Upper lobe of right lung (tissue), 1 donor: ENCODE measurements at places on chromosomes 12 and 14. TPM values are rescaled to one million over a fixed set of nuclear protein-coding genes. Genes with fewer than 3 reads are reported as not detected.

DNA sequence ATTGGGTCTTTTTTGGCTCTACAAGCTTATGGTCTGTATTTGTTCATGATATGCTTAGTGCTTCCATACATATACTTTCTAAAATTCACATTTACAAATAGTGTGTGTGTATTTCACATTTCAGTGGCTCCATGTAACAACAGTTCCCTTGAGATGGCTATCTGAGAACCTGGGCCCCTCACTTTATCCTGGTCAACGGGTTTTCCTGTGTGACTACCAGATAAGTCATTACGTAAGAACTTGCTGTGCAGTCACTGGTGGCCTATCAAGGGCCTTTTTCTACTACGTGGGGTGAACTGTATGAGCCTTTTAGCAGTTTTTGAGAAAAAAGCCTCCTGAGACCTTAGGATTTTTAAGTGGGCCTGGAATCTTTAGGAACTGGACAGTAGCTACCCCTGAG is 454.1 kb downstream of the PCNX1 start:
- no peak for DNase-seq

DNA sequence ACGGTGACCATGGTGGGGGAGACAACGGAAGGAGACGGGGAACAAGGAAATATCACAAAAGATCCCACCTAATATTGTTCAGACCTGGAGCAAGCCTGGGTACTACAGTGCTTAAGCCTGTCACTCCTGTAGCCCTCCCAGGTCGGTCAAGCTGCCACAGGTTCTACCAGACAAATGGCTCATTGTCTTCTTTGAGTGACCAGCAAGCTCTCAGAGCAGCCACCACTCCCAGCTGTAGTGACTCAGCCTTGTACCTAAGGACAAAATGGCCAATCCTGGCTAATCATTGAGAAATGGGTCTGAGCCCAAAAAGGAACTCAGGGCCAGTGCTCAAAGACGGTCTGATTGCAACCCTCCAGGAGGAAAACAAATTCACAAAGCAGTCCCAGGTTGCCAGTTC is 238.4 kb upstream of the NOS1 start:
- no peak for DNase-seq

Gene NEUROD4
- total RNA-seq, result not detected

Gene COL2A1
- not detected for total RNA-seq
